Lower lobe of right lung (tissue), 2 donors: ENCODE measurements at places on chromosomes 4 and X. TPM values are rescaled to one million over a fixed set of nuclear protein-coding genes. Genes with fewer than 3 reads are reported as not detected.

LNX1 gene
- 5.4 TPM for total RNA-seq

CACNA1F gene
- 1.4 TPM for total RNA-seq

GAGE2A gene
- total RNA-seq = not detected

C4orf36 gene
- 1.6 TPM for total RNA-seq

GRCh38 chr4:3781997-3782930, 16.1 kb downstream of the ADRA2C start:
- H3K36me3 ChIP-seq = no peaks in the 10 kb centered on the region
- H3K27ac ChIP-seq = no peak overlapping the region
- no peaks in the 10 kb centered on the region for H3K4me1 ChIP-seq
- DNase-seq = no peak
- peaks cover 25% of the 10 kb centered on the region for H3K27me3 ChIP-seq

DNA sequence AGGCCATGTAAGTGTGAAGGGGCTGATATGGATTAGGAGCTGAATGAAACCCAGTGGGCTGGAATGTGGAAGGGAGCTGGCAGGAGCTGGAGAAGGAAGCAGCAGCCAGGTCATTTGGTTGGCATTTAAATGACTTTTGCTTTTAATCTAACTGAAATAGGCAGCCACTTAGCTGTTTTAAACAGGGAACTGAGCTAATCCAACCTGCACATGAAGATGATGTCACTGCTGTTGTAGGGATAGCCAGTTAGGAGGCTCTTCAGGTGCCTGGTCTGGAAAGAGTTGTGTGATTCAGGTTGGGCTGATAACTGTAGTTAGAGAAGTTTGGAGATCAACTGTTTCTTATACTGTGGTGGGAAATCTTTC, 122.4 kb downstream of the PALLD start:
- no peak for DNase-seq
- no peaks in the 10 kb centered on the region for H3K4me1 ChIP-seq
- H3K36me3 ChIP-seq = no peaks in the 10 kb centered on the region
- H3K27ac ChIP-seq = no peak overlapping the region
- H3K27me3 ChIP-seq = peaks cover 3% of the 10 kb centered on the region

GRCh38 chr4:47222276-47222675, 190.9 kb downstream of the GABRB1 start:
- no peak overlapping the region for H3K4me3 ChIP-seq
- no peaks in the 10 kb centered on the region for H3K36me3 ChIP-seq
- no peak overlapping the region for H3K27ac ChIP-seq
- H3K4me1 ChIP-seq = no peaks in the 10 kb centered on the region

DNA sequence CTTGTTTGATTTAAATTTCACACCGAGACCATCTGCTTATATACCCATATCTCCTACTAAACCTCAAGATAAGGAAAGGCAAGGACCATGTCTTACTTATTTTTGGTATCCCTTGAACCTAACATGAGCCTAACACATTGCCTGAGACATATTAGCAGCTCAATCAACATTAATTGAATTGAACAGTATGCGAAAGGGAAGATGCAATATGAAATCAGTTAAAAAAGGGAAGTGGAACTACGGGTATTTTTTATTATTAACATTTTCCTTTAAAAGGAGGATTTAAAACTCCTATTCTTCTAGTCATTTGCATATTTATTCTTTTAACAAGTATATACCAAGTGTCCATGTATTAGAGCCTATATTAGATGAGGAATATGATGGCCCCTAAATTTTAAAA, 197.0 kb downstream of the CAMK2D start:
- no peak overlapping the region for H3K4me3 ChIP-seq
- DNase-seq = no peak
- peaks cover 28% of the 10 kb centered on the region for H3K4me1 ChIP-seq
- H3K27ac ChIP-seq = no peak overlapping the region

- H3K27me3 ChIP-seq = no peaks in the 10 kb centered on the region
- no peak overlapping the region for H3K4me3 ChIP-seq
- H3K36me3 ChIP-seq = no peaks in the 10 kb centered on the region
- no peaks in the 10 kb centered on the region for H3K4me1 ChIP-seq
These were observed 52.3 kb upstream of the TRPC5OS start for GRCh38 chrX:111823703-111824102.

DNA sequence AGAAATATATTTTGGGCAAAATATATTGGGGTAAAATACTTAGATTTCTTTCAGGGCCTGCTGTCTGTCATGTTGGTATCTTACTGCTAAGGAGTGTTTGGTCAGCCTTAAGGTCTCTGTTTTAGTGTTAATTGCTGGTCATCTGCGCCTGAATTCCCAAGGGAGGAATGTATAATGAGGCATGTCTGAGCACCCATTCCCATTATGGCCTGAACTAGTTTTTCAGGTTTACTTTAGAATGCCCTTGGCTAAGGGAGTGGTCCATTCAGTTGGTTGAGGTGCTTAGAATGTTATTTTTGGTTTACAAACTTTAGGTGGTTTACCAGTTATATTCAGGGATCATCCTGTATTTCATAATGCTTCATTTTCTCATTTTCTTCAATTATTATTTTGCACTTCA, 125.9 kb downstream of the CFAP299 start:
- DNase-seq = no peak
- H3K36me3 ChIP-seq = no peaks in the 10 kb centered on the region
- H3K27ac ChIP-seq = no peak overlapping the region
- H3K4me3 ChIP-seq = no peak overlapping the region
- H3K4me1 ChIP-seq = no peaks in the 10 kb centered on the region

- no peak for DNase-seq
- no peak overlapping the region for H3K27ac ChIP-seq
- peaks cover 46% of the 10 kb centered on the region for H3K36me3 ChIP-seq
- H3K4me3 ChIP-seq = no peak overlapping the region
- peaks cover 5% of the 10 kb centered on the region for H3K4me1 ChIP-seq
These were observed 6.6 kb downstream of the HELQ start for GRCh38 chr4:83449009-83449408.

DNA sequence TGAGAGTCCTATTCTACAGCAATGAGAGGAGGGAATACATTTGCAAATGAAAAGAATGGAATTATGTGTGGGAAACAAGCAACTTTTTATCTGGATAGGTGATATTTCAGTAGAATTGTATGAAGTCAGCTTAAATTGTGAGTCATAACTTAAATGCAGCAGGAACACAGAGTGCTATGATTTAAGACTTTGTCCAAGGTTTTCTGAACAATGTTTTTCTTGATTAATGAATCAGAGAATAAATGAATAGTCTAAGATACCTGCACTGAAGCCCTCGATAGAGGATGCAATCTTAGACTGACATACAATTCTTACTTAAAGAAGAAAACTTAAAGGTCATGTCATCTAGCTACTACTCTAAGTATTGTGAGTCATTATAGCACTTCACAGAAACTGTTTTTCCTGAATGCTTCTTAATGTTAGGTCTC, 8.0 kb downstream of the ARHGEF38 start:
- H3K27ac ChIP-seq = no peak overlapping the region
- H3K27me3 ChIP-seq = no peaks in the 10 kb centered on the region
- DNase-seq = no peak
- H3K4me1 ChIP-seq = no peaks in the 10 kb centered on the region

DNA sequence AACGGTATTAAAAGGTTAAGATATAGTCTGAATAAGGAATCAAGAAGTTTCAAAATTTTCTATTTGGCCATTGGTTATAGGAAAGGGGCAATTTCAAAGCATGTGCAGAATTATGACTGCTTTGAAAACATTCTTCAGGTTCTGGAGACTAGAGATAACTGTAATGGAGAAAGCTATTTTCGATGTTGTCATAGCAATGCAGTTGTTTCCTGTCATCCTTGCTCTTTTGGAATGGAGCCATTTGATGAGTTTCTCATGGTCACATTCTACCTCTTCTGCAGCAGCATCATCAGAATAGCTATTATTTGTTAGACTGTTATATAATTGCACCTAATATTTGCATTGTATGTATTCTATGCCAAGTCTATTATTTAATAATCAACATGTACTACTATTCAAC, 368.2 kb upstream of the NR3C2 start:
- DNase-seq = no peak
- no peaks in the 10 kb centered on the region for H3K36me3 ChIP-seq
- no peak overlapping the region for H3K27ac ChIP-seq
- H3K27me3 ChIP-seq = no peaks in the 10 kb centered on the region

DNA sequence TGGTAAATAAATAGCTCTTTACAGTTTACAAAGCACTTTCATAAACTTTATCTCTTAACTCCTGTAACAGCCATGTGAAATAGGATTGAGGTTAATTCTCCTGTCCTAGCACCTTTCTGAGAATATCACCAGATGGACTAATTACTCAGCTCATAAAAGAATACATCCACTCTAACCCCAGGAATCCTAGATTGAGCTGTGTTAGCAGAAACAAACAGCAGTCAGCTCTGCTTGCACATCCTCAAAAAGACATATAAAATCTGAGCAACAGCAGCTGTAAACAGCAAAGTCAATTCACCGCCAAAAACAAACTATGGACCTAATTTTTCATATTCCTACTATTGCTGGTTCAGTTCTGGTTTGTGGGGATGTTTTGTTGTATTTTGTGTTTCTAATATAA, 182.8 kb downstream of the QDPR start:
- no peak overlapping the region for H3K27ac ChIP-seq
- H3K4me3 ChIP-seq = no peak overlapping the region
- no peaks in the 10 kb centered on the region for H3K27me3 ChIP-seq
- DNase-seq = no peak
- H3K4me1 ChIP-seq = peaks cover 3% of the 10 kb centered on the region
- H3K36me3 ChIP-seq = no peaks in the 10 kb centered on the region

DNA sequence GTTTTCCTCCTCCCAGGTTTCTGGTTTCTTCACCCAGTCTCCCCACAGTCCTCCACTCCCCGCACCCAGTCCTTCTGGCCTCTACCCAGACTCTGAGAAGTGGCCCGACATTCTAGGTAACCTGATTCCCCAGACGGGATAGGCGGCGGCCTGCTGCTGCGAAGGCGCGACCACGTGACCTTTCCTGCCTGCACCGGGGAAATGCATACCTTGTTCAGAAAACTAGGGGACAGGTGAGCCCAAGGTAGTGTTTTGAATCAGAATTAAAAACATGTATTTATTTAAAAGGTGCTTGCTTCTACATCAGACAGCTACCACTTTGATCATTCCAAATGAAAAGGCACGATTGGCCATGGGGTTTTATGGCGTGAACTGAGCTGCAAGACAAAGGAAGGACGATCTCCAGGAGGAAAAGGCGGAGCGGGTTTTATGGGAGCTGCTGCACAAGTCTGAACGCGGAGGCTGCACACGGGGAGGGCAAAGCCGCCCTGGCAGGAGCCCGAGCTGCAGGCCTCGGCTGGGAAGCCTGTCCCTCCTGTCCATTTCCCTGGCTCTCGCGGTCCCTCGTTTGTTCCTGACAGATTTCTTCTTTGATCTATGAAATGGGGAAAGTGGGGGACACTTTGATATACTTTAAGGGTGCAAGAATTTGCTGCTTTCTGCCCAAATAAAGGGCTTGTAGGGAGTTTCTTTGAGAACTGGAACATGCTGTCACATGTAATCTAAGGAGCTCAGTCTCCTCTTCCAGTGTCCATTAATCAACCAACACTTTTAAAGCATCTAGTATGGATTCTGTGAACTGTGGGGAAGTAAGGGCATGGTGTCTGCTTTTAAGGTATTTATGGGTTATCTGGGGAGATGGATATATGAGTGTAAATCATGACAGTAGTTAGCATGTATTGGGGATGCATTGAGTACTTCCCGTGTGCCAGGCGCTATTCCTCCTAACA, 150.9 kb downstream of the SPRY1 start:
- peak overlapping the region; percentile 28 for H3K4me3 ChIP-seq
- no peaks in the 10 kb centered on the region for H3K27me3 ChIP-seq
- peaks cover 16% of the 10 kb centered on the region for H3K4me1 ChIP-seq
- peak; percentile 89 for DNase-seq
